ENCODE measurements at places on chromosomes 1 and 21.
A peak's percentile ranks its signal among the peaks of the same experiment; 100 is the strongest.

GRCh38 chr1:153572569-153573015 lies 6.9 kb upstream of the S100A2 start:
- peak; percentile 65 for DNase-seq

DNA sequence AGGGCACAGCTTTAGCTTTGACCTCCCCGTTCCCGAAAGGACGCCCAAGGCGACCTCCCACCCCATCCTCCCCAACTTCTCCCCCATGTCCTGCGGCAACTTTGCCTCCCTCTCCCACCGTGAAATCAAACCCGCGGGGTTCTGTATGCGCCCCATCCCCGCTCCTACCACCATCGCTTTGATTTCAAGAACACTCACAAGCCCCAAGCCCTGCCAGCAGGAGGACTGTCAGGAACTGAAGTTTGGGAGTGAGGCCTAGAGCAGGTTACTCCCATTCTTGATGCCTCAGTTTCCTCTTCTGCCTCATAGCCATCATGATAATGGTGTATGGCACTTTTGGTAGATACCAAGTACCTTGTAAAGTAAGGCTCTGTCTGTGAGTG lies 2.3 kb downstream of the PTPRU start:
- DNase-seq: no peak

DNA sequence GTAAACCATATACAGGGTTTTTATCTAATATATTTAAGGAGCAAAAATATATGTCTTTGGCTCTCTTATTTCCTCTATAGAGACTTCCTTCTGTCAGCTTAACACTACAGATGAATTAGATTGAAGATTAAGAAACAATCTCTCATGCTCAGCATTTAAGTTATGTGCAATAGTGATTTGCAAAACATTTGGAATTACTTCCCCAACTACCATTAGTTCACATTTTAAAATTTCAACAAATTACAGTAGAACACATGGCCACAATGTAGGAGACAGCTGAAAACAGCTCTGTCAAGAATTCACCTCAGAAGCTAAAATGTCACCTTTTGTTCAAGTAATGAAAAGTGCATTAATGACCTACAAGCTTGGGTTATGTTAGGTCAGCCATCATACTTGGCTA lies 177.9 kb downstream of the EIF4G3 start:
- DNase-seq: no peak

DNA sequence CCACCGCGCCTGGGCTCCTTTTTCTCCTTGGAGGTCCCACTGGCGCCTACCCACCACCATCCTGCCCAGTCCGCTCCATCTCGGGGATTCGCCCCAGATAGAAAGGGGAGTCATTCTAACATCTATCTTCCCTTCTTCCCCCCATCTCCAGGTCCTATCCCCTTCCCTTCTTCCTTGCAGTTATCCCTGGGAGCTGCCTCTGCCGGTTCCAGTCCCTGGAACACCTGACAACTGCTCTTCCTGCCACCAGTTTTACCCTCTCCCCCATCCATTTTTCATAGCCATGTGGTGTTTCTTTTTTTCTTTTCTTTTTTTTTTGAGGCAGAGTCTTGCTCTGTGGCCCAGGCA lies 12.0 kb upstream of the COL16A1 start:
- no peak for DNase-seq

GRCh38 chr21:39529026-39529425 lies 77.3 kb downstream of the SH3BGR start:
- DNase-seq: no peak

GRCh38 chr21:20997636-20998455 lies at the start of gene NCAM2:
Gene NCAM2, plus strand, starts transcription at chr21:20998409.
- peak; percentile 20 for DNase-seq

DNA sequence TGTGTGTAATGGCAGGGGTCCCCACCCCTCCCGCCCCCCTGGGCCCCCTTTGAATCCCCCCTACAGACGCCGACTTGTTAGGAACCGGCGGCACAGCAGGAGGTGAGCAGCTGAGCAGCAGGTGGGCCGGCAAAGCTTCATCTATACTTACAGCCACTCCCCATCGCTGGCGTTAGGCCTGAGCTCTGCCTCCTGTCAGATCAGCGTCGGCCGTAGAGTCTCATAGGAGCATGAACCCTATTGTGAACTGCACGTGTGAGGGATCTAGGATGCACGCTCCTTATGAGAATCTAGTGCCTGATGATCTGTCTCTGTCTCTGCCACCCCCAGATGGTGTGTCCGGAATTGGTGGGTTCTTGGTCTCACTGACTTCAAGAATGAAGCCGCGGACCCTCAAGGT lies 14.9 kb upstream of the VPS26C start:
- DNase-seq: no peak
